MCF 10A (cell line): ENCODE measurements at places on chromosomes 4 and X. TPM values are rescaled to one million over a fixed set of nuclear protein-coding genes. Genes with fewer than 3 reads are reported as not detected.
A peak's percentile ranks its signal among the peaks of the same experiment; 100 is the strongest.

Gene CLGN
- total RNA-seq = 10.7 and 37.6 TPM in 2 replicates

Gene CT45A5
- not detected in 2 replicates for total RNA-seq

Gene RAB41
- not detected in 2 replicates for total RNA-seq

Gene MAGEA10
- total RNA-seq = not detected in 2 replicates

Gene C4orf17
- not detected in 2 replicates for total RNA-seq

Gene RTL9
- not detected in 2 replicates for total RNA-seq

- no peak overlapping the region for H3K4me3 ChIP-seq
- no peak overlapping the region for H3K27ac ChIP-seq
- H3K36me3 ChIP-seq = no peaks in the 10 kb centered on the region
- H3K4me1 ChIP-seq = no peaks in the 10 kb centered on the region
- peaks cover 13% of the 10 kb centered on the region for H3K27me3 ChIP-seq
- DNase-seq = no peak
Observed at GRCh38 chr4:7320206-7320797, 114.4 kb downstream of the PSAPL1 start.

- peak; percentile 19 for DNase-seq
- peaks cover 8% of the 10 kb centered on the region for H3K4me1 ChIP-seq
- no peak overlapping the region for H3K4me3 ChIP-seq
- no peaks in the 10 kb centered on the region for H3K27me3 ChIP-seq
- H3K27ac ChIP-seq = no peak overlapping the region
Observed at GRCh38 chr4:94038195-94038594, 169.5 kb upstream of the SMARCAD1 start.

DNA sequence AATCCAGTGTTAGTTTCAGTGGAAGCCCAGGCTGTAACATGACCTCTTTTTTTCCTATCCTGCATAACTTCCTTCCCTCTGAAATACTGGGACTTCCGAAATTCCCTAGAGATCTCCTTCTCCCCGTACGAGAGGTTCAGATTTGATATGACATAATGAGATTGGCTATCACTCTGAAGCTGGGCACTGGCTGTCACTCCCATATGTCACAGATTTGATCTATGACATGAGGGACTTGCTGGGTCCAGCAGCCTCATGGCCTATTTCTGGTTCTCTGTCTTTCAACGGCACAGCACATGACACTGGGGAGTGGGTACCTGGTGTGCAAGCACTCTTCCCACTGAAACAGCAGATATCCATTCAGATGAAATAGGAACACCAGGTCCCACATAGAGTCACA, 36.7 kb downstream of the PF4 start:
- H3K27me3 ChIP-seq = no peaks in the 10 kb centered on the region
- H3K4me3 ChIP-seq = no peak overlapping the region
- no peaks in the 10 kb centered on the region for H3K4me1 ChIP-seq

- no peaks in the 10 kb centered on the region for H3K36me3 ChIP-seq
- no peaks in the 10 kb centered on the region for H3K27me3 ChIP-seq
- DNase-seq = no peak
- H3K27ac ChIP-seq = no peak overlapping the region
- no peak overlapping the region for H3K4me3 ChIP-seq
- peaks cover 7% of the 10 kb centered on the region for H3K4me1 ChIP-seq
Observed at GRCh38 chr4:184838249-184839074, 12.7 kb upstream of the ACSL1 start.

DNA sequence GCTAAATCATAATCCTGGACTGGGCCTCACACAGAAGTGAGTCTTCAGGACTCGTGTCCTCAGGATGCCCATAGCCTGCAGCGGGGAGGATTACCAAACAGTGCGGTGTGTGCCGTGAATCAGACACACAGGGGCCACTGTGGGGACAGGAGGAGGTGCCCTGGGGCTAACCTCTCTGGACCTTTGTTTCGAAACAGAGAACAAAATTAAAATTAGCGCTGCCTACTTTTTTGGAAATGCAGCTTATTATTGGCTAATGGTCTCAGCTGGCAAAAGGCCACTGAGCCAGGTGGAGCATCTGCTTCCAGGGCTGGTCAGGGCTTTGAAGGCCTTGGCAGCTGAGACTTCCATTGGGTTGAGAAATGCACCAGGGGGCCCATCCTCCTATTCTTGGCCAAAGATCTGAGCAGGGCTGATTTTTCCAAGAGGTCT, 236.2 kb downstream of the EVC2 start:
- no peaks in the 10 kb centered on the region for H3K27me3 ChIP-seq
- H3K4me1 ChIP-seq = no peaks in the 10 kb centered on the region
- DNase-seq = peak; percentile 52
- no peaks in the 10 kb centered on the region for H3K36me3 ChIP-seq

GRCh38 chrX:10636337-10636736, 16.0 kb upstream of the MID1 start:
- peaks cover 33% of the 10 kb centered on the region for H3K4me1 ChIP-seq
- H3K27me3 ChIP-seq = peaks cover 20% of the 10 kb centered on the region
- H3K36me3 ChIP-seq = peaks cover 6% of the 10 kb centered on the region
- peak; percentile 72 for DNase-seq
- H3K27ac ChIP-seq = no peak overlapping the region
- H3K4me3 ChIP-seq = peak overlapping the region; percentile 52

DNA sequence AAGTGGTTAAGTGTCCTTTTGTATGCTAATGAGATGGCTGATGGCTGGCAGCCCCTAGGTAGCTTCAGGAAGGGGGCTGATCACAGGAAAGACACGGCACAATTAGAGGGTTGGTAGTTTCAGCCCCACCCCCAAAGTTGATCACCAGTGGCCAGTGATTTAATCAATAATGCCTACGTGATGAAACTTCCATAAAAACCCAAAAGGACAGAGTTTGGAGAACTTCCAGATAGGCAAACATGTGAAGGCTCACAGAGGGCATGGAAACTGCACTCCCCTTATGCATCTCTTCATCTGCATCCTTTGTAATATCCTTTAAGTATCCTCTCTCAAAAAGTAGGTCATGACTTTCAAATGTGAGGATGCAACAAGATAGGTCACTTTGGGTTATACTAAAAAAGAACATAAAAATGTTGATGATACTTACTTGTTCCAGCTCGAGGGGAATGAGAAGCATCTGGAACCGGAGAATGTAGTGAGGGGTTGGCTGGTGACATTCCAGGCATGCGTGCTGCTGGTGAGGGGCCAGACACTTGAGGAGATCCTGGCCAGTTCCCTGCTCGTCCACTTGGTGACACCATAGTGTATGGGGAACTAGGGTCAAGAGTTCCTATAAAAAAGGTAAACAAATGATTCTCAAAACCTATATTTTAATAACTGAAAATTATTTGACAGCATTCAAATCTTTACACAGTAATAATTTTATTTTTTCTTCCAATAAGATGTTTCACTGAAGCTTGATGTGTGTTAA, 16.7 kb upstream of the CXorf38 start:
- H3K4me1 ChIP-seq = no peaks in the 10 kb centered on the region
- H3K36me3 ChIP-seq = peaks cover 33% of the 10 kb centered on the region
- H3K4me3 ChIP-seq = no peak overlapping the region
- DNase-seq = peak; percentile 4
- H3K27ac ChIP-seq = no peak overlapping the region

DNA sequence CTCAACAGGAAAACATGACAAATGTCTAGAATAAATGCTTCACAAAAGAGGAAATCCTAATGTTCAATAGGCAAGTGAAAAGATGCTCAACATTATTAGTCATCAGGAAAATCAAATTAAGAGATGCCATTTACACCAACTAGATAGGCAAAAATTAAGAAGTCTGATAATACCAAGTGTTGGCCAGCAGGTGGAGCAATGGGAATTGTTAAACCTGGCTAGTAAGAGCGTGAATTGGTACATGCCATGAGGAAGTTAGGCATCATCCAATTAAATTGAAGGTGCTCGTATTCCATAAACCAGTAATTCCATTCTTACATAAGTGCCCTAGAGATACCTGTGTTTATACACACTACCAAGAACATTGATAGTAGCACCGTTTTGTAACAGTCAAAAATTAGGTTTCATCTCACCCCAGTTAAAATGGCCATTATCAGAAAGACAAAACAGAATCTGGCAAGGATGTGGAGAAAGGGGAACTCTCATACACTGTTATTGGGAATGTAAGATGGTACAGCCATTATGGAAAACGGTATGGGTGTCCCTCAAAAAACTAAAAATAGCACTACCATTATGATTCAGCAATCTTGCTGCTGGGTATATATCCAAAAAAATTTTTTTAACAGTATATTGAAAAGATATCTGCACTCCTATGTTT, 14.0 kb upstream of the ZCCHC18 start:
- DNase-seq = peak; percentile 80
- H3K4me1 ChIP-seq = no peaks in the 10 kb centered on the region

GRCh38 chrX:12344954-12345353, 206.7 kb downstream of the FRMPD4 start:
- no peak overlapping the region for H3K27ac ChIP-seq
- H3K4me1 ChIP-seq = no peaks in the 10 kb centered on the region
- H3K27me3 ChIP-seq = peaks cover 28% of the 10 kb centered on the region
- H3K4me3 ChIP-seq = no peak overlapping the region
- no peaks in the 10 kb centered on the region for H3K36me3 ChIP-seq
- DNase-seq = no peak

DNA sequence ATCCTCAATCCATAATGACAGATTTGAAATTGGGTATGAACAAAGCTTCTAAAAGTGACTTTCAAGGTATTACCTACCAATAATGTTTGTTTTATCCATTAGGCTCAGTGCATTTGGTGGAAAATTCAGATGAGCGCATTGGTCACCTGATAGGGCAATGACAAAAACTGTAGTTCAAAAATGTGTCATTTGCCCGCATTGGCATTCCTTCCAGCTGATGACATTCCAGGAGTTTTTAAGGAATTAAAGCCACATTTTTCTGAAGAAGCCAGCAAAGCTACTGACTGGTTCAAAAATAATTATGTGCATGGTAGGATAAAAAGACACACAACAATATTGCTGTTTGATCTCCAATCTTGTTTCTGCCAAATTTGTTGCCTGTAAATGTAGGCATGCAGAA, 473.4 kb upstream of the CPEB2 start:
- no peaks in the 10 kb centered on the region for H3K27me3 ChIP-seq
- DNase-seq = no peak
- no peak overlapping the region for H3K4me3 ChIP-seq
- no peak overlapping the region for H3K27ac ChIP-seq

GRCh38 chr4:8558080-8558960, 21.9 kb upstream of the GPR78 start:
- no peaks in the 10 kb centered on the region for H3K36me3 ChIP-seq
- H3K27me3 ChIP-seq = no peaks in the 10 kb centered on the region
- H3K27ac ChIP-seq = no peak overlapping the region
- peaks cover 7% of the 10 kb centered on the region for H3K4me1 ChIP-seq
- H3K4me3 ChIP-seq = no peak overlapping the region
